Smooth muscle cell of the brain vasculature (primary cell): ENCODE measurements at places on chromosomes 6 and 20.

GRCh38 chr6:63805808-63806572 is 170.4 kb downstream of the PHF3 start:
- DNase-seq: no peak

DNA sequence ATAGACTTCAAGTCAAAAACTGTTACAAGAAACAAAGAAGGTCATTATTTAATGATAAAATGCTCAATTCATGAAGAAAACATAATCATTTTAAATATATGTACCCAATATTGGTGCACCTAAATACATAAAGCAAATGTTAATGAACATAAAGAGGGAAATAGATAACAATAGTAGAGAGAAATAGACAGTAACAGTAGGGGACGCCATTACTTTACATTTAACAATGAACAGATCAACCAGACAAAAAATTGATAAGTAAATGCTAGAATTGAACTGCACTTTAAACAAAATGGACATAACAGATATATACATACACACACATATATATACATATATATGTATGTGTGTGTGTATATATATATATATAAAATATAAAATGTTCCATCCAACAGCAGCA is 37.4 kb downstream of the IL22RA2 start:
- DNase-seq: no peak

DNA sequence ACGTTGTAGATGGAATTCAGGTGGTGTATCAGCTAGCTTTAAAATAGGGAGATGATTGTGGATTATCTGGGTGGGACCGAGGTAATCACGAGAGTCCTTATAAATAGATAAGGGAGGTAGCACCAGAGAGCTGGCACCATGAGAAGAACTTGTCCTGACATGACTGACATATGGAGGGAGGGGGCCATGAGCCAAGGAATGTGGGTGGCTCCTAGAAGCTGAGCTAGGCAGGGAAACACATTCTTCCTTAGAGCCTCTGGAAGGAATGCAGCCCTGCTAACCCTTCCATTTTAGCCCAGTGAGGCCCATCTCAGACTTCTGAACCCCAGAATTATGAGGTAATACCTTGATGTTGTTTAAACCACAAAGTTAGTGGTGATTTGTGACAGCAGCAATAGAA is 321.1 kb upstream of the SULF2 start:
- DNase-seq: no peak

DNA sequence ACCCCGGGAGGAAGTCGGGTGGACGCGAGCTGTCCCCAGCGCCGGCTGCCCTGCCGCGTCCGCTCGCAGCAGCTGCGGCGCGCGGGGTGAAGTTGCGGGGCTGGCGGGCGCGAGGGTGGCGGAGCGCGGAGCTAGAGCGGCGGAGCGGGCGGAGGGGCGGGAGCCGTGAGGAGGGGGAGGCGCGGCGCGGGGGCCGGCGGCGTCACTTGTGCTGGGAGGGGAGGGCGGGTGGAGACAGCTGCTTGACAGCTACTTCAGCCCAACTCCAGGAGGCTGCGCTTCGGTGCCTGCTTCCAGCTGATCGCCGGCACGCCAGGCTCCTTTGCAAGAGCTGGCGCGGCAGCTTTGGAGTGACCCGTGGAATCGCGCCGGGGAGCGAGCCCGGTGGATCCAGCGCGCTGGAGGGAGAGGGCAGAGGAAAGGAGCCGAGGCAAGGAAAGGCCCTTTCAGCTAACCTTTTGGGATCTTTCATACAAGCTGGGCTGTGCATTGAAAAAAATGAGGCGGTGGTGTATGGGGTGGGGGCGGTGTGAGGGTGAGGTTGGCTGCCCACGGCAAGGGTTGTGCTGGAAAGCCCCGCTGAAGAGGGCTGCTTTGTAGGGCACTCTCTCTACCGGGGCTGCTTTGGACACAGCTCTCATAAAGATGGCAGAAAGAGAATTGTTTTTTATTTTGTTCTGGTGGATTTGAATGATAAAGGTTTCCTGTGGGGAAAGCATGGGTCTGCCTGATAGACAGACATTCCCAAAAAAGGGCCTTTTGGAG is 24.6 kb downstream of the RIPOR2 start:
- DNase-seq: no peak

GRCh38 chr6:31362751-31363150 is 5.8 kb upstream of the HLA-B start:
- no peak for DNase-seq

GRCh38 chr20:31664696-31665354 is 27.1 kb downstream of the COX4I2 start:
- DNase-seq: no peak

DNA sequence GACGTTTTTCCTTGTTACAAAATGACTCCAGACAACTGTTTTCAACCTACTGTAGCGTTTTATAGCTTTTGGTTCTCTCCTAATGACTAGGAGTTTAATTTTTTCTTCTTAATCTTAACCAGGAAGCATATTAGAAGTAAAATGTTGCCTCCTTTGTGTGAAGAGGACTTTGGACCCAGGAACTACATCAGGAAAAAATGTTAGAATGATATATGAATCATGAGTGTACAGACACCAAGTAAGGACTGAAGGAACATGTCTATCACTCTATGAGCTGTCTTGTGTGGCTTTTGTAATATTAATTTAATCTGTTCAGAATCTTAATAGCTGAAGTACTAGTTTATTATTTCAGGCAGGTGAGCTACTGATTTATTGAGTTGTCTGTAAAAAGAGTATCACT is 71.0 kb upstream of the MARCKS start:
- DNase-seq: no peak

GRCh38 chr20:16541226-16541625 is 32.0 kb downstream of the KIF16B start:
- no peak for DNase-seq

GRCh38 chr6:111418971-111419693 is 63.9 kb downstream of the REV3L start:
- peak; percentile 20 for DNase-seq

DNA sequence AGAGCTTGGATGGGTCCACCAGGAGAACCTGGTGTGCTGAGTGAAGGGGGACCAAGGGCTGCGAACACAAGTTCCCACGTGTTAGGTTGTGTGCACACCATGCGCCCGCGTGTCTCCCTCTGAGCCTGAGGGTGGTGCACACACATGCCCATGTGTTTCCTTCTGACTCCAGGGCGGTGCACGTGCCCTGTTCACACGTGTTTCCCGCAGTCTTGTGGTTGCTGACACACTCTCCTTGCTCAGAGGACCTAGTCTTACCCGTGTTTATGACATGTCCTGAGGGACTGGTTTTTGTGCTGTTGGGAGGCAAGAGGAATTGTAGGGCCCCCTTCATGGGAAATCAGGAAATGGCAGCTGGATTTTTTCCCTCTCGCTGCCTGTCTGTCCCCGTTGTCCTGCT is 36.3 kb upstream of the PCMTD2 start:
- DNase-seq: no peak

DNA sequence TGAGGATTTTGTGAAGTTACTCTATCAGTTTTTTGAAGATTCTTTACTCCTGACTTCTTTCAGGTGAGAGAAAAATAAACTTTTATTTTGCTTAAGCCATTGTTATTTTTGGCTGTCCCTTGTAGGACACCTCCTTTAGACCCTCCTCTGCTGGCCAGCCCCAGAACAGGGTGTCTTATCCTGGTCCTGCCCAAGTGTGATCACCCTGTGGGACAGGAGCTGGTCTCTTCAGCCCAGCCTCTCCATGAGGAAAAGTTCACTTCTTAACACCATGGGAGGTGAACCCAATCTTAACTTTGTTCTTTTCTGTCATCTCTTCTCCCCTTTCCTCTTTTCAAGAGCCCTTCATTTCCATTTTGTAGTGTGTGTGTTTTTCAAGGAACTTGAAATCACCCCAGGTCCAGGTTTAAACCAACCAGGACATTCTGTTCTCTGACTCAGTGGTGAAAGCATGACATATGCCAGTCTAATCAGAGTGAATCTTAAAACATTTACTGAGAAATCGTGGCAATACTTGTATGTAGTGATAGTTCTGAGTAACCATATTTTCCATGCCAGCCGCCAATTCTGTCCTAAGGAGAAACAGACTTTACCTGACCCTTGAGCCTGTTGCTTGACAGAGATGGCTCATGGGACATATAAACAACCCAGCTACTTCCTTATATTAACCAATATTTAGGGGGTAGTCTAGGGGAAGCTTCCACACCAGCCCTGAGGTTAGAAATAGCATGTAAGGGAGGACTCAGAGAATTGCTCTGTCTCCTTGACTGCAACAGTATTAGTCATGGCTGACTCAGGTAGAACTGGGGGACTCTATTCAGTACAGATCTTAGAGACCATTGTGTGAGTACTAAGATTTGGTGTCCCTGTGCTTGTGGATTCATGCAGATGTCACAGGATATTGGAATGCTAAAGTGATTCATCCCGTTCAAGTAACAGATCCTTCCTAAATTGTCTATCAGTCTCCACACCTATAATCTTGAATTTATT is 48.8 kb downstream of the FLRT3 start:
- DNase-seq: no peak

- no peak for DNase-seq
These were observed 110.9 kb downstream of the HFE start for GRCh38 chr6:26197933-26198721.

DNA sequence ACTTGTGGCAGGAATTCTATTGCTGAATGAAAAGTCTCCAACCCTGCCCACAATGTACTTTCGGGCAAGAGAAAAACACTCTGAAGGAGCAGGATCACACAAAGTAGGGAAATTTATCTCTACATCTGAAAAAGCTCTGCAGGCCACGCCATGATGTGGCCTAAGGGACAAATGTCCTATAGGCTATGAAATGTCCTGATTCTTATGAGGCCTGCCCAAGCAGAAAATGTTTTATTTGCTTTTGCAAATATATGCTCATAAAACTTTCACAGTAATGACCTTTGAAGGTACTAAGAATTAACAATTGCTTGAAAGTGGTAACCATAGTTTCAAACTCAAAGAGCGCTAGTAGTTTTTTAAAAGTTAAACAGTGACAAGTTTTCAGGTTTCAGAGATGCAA is 31.0 kb downstream of the SYCP2 start:
- no peak for DNase-seq

DNA sequence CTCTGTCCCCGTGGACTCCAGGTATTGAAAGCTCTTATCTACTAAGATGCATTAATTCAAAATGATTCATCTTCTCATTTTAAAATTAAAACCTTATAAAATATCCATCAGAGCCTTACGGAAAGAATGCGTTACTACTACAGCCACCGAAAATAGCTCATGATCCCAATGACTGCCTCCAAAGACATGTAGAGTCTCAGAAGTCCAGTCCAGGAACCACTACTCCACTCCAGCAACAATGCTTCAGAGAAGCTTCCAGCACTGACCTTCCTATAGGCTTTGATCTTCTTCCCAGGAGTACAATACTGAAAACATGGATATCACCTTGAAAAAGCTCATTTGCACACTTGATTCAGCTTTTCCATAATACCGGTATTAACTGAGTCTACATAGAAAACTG is 94.3 kb downstream of the CHD6 start:
- DNase-seq: no peak

DNA sequence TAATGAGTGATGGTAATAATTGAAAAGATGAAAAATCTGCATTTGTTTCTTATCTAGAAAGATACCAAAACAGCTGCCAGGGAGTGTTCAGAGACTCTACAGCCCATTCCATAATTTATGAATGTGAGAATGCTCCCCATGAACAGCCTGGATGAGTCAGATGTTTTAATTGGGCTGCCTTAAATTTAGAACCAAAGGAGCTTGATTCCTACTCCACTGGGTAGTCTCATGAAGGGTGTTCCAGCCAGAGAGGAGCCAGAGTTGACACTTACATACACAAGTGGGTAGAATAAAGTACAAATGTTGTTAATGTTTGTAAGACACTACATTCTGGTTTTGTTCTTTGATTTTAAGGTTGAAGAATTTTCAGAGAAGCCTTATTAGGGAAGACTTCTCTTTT is 158.7 kb upstream of the PRND start:
- no peak for DNase-seq

GRCh38 chr20:45819466-45819865 is 7.0 kb downstream of the UBE2C start:
- DNase-seq: no peak

GRCh38 chr6:1840491-1841121 is 230.9 kb downstream of the FOXC1 start:
- no peak for DNase-seq

DNA sequence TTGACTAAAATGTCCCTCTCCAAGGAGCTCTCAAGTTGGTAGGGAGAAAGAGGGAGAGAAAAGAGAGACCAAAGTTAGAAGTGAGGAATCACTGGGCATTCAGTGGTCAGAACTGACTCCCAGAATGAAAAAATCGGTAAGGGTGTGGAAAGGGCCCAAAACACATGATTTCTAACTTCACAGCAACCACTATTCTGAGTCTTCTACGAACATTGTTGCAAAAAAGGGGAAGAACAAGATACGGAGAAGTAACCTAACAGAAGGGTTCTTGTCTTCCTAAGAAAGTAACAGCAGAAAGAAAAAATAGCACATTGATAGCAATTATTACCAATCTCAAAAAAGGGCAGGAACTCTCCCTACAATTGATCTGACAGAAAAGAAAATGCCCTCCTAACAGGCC is 65.6 kb downstream of the ATP9A start:
- no peak for DNase-seq

GRCh38 chr6:30259140-30260035 is 46.2 kb upstream of the TRIM26 start:
- DNase-seq: peak; percentile 39

GRCh38 chr6:152846825-152847224 is 96.2 kb downstream of the VIP start:
- no peak for DNase-seq

DNA sequence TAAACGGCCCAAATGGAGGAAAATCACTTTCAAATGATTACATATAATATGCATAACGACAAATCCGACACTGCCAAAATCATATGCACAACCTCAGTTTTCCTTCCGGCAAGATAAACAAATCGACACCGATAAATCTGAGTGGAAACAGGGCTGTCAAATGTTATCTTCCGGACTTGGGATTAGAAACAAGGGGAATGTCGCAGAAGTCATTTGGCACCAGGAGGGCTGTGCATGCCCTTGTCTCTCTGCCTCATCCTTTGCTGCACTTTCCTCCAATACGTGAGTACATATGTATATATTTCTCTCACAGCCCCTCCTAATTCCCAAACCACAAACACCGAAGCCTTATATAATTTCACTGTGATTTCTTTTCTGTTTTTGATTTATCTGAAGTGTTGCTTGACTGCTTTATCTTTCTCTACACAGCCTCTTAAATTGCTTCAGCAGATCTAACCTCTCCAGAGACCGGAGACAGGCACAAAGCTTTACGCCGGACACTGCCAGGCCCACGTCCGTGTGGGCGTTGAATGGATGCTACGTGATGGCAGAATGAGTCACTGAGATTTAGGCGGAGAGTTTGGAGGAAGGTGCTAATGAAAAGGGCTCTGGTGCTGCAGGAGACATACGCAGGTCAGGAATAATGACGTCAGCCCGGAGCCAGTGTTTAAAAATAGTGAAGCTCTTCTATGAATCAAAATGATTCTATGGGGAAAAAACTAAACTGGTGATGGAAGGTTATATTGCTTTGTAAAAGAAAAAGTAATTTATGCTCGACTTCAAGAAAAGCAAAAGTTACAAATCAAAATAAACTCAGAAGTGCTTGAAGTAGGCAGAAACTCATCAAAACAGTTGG is 21.0 kb upstream of the PRELID3B start:
- DNase-seq: no peak

- DNase-seq: no peak
These were observed 54.4 kb downstream of the PCNA start for GRCh38 chr20:5065166-5065878.

- no peak for DNase-seq
These were observed 80.1 kb upstream of the THEMIS start for GRCh38 chr6:127980996-127981395.

- no peak for DNase-seq
These were observed 22.7 kb upstream of the NTSR1 start for GRCh38 chr20:62685781-62686555.
